SJSA1 (cell line): ENCODE measurements at places on chromosomes 3 and 15.

GRCh38 chr15:35477312-35478262 is 68.4 kb downstream of the DPH6 start:
- no peak for DNase-seq

GRCh38 chr3:171256445-171257250 is 203.6 kb downstream of the TNIK start:
- no peak for DNase-seq

DNA sequence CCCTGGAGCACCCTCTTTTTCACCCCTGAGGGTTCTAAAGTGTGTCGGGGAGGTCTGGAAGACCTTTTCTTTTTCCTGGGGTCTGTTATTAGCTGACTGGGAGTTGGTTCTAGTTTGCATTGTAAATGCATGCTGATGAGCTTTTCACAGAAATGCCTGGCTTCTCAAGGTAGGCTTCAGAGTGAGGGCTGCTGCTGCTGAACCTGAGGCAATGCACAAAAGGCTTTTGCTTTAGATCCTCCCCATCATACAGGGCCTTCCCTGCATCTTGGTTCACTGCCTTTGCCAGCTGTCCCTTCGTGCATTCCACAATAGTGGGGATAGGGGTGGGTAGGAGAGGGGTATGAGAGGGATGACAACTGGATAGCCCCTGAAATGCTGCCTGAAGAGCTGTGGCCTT is 46.6 kb downstream of the FAH start:
- no peak for DNase-seq

DNA sequence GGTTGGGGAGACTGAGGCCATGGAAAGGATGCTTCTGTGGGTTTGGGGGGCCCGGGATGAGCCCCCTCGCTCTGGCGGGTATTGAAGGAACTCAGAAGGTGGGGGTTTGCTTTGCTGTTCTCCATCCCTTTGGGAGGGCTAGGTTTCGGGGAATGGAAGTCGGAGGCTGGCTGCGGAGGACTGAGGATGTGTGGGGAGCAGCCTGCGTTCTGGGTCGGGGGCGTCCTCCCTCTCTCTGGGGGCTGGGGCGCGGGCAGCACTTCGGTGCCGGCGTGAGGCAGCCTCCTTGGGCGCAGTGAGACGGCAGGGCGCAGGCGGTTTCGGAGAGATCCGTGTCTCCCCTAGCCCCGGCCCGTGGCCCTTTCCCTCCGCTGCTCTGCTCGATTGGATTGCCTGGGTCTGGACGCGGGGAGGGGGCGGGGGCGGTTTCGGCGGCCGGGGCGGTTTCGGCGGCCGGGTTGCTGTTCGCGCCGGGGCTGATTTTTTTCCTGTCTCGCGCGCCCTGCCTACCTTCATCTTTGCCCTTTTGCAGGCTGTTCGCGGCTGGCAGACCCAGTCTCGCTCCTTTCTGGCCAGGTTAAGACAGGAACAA is 1.4 kb downstream of the PTPRG start:
- peak; percentile 14 for DNase-seq

DNA sequence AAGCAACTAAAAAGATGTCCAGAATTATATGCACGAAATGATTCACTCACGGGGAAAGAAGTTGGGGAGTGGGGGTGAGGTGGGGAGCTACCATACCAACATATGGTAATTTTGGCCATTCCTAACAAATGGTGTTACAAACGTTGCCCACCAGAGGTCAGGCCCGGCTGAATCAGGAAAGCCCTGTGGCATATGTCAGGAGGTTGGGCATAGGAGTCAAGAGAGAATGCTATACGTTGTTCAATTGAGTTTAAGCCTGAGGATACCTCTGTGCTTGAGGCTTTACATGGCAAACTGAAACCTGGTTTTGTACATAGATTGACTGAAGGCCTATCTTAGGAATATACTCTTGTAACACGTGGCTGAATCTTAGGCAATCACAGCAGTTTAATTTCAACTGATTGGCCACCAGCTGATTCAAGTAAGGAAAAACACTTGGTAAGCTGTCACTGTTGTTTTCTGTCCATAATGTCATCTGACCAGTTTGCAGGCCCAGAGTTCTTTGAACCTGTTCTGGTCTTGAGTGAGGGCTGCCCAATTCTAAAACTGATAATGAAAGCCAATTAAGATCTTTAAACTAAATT is 23.4 kb upstream of the SLC2A2 start:
- peak; percentile 17 for DNase-seq

DNA sequence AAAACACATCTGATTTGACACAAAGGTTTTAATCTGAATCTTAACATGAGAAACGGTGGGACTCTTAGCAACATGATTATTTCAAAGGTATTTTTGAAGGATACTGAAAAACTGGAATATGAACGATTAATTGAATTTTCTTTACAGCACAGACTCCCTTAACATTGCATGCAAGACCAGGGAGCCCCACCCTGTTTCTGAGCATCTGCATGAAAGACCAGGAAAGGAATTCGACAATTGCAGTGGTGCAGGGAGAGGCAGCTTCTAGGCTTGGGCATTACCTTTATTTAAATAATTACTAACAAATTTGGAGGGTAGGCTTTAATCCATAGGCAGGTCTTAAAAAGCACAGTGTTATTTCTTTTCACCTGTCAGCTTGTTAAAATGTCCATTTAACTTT is 240.6 kb upstream of the TOPAZ1 start:
- DNase-seq = no peak

GRCh38 chr15:73081321-73081958 is 29.2 kb downstream of the NEO1 start:
- no peak for DNase-seq

- no peak for DNase-seq
These were observed 109.8 kb downstream of the XRN1 start for GRCh38 chr3:142337994-142338393.

DNA sequence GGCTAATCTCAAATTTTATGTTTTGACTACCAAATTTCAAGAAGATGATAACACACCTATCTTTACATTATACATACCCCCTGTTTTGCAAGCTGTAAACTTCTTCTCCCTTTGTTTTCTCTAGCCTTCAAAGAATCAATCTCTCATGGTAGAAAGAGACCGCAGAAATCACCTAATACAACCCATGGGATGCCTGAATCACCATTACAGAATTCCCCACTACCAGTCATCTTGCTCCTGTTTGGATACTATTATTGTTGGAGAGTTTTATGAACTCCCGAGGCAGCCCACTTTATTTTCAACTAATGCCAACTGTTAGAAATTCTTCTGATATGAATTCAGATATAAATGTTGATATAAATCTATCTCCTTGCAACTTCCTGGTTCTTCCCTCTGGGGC is 110.9 kb downstream of the FRMD5 start:
- DNase-seq = no peak

- DNase-seq = no peak
These were observed 3.3 kb upstream of the TAMM41 start for GRCh38 chr3:11850003-11850402.

GRCh38 chr3:152243721-152244516 is 24.8 kb upstream of the MBNL1 start:
- no peak for DNase-seq

DNA sequence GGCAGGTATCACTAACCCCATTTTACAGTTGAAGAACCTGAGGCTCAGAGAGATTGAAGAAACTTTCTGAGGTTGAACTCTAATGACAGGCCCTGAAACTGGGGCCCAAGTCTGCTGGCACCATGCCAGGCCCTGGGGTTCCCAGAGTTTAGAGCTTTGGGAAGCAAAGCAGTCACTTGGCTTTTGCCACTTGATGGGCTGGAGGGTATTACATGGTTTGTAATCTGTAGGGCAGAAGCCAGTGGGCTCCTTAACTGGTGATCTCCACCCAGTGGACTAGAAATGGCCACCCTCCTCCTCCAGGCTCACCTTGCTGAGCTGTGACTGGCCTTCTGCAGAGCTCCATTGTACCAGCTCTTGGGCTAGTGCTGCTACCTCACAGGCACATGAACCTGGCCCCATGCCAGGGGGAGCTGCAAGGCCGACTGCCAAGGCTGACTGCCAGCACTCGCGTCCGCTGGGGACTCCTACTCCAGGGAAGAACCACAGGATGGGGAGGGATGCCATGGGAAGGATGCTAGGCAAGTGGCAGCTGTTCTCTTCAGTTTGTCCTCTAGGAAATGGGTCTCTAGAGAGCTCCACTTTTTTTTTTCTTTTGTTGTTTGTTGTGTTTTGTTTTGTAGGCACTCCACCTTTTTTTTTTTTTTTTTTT is 104.8 kb downstream of the ETFA start:
- peak; percentile 54 for DNase-seq

DNA sequence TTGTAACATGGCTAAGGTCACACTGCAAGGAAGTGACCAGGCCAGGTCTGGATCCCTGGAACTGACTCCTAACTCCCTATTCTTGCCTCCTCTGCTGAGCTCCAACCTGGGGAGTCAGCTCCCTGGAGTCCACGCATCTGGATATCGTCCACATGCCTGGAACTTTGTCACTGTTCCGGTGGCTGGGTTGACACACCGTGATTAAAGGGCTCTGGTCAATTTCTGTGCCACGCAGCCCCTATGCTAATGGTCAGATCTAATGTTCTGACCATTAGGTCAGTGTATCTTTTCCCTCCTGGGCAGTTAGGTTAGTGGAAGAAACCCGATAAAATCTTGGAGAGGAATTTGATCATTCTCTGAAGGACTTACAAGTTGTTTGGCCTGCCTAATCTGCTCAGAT is 1.6 kb upstream of the TPM1 start:
- DNase-seq = no peak

GRCh38 chr3:171797265-171797679 is 13.0 kb downstream of the PLD1 start:
- no peak for DNase-seq

DNA sequence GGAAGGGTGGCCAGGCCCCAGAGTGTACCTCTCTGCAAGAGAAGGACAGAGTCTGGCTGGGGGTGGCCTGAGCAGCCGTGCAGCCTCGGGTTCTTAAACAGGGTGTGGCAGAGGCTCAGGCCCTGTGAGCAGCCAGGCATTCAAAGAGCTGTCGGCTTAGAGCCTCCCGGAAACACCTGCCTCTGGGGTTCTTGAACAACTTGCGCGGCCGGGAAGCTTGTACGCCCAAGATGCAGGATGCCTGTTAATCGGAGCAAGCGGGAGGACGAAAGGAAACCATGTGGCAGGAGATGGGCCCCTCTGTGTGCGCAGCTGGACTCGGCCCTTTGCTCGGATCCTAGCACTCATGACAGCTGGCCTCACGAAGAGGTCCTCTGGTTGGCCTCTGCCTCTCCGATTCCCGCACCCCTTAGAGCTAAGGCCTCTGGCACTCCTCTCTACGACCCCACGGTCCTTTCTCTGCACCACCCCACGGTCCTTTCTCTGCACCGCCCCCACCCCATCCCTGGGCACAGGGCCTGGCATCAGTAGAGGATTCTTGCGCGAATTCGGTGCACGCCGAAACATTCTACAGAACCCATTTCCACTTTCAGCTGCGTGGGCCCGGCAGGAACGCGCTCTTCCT is 23.9 kb upstream of the TXNRD3 start:
- DNase-seq = no peak

DNA sequence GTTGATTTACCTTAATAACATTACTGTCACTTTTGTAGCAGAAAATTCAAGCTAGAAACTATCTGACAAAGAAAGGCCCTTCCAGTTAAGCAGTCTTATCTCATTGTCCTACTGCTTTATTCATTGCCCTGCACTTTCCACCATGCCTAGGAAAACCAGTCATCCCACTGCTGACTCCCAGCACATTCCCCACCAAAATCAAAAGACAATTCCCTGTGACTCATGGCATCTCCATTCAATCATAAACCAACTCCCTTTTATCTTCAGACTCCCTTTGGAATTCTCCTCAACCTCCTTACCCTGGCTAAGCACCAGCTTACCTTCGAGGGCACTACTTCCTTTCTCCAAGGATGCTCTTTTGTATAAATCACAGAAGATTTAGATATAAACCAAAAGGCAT is 184.3 kb downstream of the PLCH1 start:
- DNase-seq = peak; percentile 57

GRCh38 chr15:76234337-76234889 is 76.9 kb downstream of the ETFA start:
- DNase-seq = no peak

- DNase-seq = no peak
These were observed 254.1 kb downstream of the AGBL1 start for GRCh38 chr15:86333819-86334218.

DNA sequence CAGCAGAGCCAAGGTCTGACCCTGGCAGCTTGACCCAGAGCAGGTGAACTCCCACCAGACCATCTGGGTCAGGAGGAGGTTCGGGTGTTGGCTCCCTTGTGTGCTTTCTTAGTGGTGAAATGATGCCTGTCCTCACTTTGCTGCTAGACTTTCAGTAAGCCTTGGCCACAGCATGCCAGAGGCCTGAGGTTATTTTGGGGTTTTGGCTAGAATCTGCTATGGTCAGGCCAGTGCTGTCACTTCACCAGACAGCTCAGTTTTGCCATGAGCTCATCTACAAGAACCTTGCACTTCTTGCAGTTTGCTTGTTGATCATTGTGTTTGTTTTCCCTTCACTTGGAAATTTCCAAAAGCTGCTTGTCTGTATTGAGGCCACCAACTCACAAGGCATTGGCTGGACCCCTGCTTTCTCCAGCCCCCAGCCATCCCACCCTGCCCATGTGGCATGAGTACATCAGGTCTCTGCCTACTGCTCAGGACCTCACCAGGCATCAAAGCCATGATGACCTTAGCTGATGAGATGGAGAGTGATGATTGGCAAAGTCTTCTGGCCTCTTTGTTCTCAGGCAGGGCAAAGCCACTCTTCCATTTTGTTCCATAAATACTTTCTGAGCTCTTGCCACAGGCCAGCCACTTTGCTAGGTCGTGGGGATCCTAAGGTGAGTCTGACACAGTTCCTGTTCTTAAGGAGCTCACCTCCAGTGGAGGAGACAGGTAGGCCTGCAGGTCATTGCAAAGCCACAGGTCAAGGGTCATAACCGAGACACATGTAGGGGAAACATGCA is 122.6 kb downstream of the ARNT2 start:
- no peak for DNase-seq

DNA sequence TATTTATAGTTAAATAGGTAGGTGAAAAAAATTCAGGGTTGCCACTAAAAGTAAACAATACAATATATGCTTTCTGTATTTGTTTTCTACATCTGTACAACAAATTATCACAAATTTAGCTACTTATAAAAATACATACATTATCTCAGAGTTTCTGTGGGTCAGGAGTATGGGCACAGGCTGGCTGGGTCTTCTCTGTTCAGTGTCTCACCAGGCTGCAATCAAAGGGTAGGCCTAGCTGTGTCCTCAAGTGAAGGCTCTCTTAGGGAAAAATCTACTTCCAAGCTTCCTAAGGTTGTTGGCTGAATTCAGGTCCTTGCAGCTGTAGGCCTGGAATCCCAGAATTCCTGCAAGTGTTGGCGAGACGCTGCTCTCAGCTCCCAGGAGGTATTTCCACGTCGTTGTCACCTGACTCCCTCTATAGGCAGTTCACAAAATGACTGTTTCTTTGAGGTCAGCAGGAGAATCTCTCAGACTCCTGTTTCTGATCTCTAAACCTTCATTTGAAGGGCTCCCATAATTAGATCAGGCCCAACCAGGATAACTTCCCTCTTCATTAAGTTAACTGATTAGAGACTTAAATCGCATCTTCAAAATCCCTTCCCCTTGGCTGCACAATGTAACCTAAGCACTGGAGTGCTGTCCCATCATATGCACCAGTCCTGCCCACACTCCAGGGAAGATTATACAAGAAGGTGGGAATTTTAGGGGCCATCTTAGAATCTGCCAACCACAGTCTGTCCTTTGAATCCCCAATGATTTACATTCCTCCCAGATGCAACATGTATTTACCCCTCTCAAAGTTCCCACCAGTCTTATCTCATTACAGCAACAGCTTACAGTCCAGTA is 296.6 kb downstream of the SUCLG2 start:
- no peak for DNase-seq
